ENCODE measurements at places on chromosomes 16 and 17. TPM values are rescaled to one million over a fixed set of nuclear protein-coding genes. Genes with fewer than 3 reads are reported as not detected.

Gene TSNAXIP1
- 0.35 TPM for total RNA-seq

DNA sequence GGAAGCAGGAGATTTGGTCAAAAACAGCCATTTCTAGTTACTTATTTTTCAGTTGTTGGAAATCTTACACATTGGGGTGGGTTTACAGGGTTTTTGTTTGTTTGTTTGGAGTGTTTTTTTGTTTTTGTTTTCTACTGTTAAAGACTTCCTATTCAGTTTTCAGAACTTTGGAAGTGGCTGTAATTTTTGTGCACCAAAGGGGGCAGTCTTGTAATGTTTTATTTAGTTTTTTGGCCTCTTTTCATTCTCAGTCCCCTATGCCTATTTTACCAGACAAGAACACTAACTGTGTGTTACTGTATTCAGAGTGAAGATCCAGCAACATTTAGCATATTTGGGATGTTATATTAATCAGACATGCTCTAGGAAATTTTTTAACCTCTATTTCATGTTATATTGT lies 20.6 kb downstream of the TPPP3 start:
- no peak for DNase-seq

Gene IL4R
- 162 TPM for total RNA-seq

Gene RILP
- 1.1 TPM for total RNA-seq
